ENCODE measurements at places on chromosomes 4 and X.

GRCh38 chr4:78984593-78984992 is 45.4 kb upstream of the PAQR3 start:
- DNase-seq = no peak

- DNase-seq = peak; percentile 2
Observed at GRCh38 chr4:153204728-153205648, 745 bp downstream of the TRIM2 start.

DNA sequence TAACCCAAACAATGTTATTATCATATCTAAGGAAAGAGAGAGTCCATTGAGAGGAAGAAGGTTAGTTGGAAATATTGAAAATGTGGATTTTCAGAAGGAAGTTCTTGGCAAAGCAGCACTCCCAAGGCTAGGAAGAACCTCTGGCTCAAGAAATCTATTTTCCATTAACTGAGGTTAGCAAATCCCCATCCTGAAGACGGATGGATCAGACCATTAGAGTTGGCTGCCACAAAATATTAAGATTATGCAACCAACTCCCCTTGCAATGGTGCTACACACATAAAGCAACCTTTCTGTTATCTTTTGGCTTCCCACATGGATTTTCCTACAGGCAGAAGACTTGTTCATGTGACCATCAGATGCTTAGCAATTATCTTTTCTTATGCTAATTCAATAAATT is 96.3 kb downstream of the COL4A6 start:
- DNase-seq = no peak

DNA sequence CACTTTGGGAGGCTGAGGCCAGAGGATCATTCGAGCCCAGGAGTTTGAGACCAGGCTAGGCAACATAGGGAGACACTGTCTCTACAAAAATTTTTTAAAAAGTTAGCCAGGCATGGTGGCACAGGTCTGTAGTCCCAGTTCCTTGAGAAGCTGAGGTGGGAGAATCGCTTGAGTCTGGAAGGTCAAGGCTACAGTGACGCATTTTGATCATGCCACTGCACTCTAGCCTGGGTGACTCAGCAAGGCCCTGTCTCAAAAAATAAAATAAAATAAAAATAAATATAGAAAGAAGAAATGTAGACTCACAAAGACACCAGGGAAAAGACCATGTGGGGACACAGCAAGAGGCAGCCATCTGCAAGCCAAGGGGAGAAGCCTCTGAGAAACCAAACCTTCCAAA is 42.3 kb upstream of the SLC7A3 start:
- no peak for DNase-seq

- DNase-seq = no peak
Observed at GRCh38 chr4:158903472-158904043, 134.7 kb downstream of the FNIP2 start.

DNA sequence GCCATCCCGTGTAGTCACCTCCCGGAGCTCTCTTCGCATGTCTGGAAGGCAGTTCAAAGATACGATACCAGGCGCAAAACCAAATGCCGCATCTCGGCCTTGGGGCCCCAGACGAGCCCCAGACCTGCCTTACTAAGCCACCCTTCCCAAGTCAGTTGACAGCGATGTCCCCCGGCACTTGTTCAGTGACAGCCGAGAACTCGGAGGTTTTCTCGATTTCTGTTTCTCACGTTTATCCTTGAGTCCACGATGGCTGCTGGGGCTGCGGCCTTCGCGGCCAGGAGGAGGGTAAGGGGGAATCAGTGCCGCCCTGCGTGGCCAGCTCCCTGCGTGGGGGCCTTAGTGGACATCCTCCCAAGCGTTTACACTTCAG is 7.3 kb downstream of the MAEA start:
- DNase-seq = no peak

DNA sequence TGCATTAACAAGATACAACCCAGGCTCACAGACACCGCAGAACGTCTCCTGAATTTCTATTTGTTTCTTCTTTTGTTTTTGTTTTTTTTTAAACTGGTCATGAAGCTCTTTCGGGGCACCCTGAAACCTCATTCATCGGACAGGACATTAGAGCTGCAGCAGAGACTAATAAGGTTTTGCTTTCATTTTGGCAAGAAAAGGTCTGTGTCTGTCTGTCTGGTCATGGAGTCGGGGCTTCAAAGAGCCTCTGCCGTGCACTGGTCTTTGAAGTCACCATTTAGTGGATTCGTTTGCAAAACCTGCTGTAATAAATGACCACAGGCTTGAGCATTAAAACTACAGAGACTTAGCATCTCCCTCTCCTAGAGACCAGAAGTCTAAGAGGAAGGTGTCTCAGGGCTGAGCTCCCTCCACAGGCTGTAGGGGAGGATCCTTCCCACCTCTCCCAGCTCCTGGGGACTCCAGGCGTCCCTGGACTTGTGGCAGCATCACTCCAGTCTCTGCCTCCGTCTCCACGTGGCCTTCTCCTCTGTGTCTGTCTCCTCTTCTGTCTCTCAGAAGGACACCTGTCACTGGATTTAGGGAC is 247.5 kb downstream of the CRLF2 start:
- DNase-seq = no peak

DNA sequence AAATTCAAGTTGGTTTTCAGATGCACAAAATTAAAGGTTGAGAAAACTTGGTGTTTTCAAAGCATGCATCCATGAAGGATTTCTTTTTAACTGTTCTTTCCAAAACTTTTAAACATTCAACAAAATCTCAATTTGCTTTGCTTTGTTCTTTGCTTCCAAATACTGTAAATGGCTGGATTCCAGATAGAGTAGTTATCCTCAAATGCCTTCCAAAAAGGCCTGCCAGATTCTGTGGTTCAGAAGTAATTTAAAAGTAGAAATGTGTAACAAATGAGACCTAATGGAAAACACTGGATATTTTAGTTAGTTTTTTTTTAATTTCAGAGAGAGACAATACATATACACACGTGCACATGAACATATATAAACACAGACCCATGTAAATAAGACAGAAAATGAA is 97.3 kb downstream of the NR3C2 start:
- DNase-seq = no peak

- no peak for DNase-seq
Observed at GRCh38 chr4:124499261-124499660, 213.3 kb downstream of the ANKRD50 start.

Measured in T1000 (cell line).